ENCODE measurements at places on chromosomes 11 and 22.

GRCh38 chr11:130651066-130651855 lies 202.8 kb downstream of the ADAMTS15 start:
- no peak for DNase-seq

GRCh38 chr11:288478-289397 lies at the start of gene PGGHG:
Gene PGGHG (plus strand): TSS chr11:289126. CDS start chr11:289817, 691 bp downstream.
- peak; percentile 55 for DNase-seq

DNA sequence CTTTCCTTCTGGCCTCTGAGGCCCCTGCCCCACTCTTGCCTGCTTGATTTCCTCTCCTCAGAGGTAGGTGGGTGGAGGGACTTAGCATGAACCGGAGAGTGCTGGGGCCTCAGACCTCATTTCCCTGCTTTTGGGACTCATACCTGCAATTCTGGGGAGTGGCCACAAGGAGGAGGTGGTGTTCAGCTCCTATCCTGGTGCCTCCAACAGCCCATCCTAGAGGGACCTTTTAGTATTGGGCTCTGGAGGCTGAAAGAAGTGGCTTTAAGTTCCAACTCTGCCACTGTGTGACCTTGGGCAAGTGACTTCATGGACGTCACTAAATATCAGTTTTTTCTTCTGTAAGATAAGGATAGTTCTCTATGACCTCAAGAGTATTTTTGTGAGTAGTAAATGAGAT lies 98.6 kb downstream of the KIAA1671 start:
- DNase-seq, result no peak

DNA sequence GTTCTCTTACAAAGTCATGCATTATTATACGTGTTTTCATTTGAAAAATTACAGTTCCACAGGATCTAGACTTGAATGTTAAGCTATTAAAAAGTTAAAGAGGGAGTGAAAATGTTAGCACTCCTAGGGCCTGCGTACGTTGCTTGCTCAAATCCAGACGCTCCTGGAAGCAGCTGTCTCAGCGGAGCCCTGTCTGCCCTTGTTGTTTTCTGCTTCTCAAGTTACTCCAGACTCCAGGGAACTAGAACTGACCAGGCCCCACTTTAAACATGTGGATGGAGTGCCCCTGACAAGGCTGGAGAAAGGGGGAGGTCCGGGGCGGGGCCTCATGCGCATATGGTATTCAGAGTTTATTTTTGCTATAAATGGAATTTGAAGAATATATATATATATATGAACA lies 9.6 kb downstream of the PARVB start:
- DNase-seq, result no peak

- DNase-seq, result no peak
Measured at GRCh38 chr11:73204711-73205121, 13.4 kb upstream of the P2RY2 start.

DNA sequence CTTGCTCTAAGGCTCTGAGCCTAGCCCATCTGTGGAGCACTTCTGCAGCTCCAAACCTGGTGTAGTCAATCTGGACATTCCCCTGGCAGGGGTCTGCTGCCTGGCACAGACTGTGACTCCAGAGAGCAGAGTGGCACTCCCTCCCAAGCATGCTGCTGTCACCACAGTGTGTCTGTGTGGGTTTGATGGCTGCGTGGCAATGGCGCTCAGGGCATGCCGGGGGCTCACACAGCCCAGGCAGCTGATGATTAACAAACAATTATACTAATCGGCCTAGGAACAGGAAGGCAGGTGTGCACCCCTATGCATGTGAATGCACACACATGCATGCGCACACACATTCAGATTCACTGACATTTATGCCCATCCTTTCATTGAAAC lies 9.0 kb upstream of the NECTIN1 start:
- no peak for DNase-seq

- no peak for DNase-seq
Measured at GRCh38 chr11:69950120-69950519, 128.0 kb upstream of the ANO1 start.

GRCh38 chr11:7555052-7555699 lies 41.4 kb downstream of the PPFIBP2 start:
- DNase-seq, result no peak

DNA sequence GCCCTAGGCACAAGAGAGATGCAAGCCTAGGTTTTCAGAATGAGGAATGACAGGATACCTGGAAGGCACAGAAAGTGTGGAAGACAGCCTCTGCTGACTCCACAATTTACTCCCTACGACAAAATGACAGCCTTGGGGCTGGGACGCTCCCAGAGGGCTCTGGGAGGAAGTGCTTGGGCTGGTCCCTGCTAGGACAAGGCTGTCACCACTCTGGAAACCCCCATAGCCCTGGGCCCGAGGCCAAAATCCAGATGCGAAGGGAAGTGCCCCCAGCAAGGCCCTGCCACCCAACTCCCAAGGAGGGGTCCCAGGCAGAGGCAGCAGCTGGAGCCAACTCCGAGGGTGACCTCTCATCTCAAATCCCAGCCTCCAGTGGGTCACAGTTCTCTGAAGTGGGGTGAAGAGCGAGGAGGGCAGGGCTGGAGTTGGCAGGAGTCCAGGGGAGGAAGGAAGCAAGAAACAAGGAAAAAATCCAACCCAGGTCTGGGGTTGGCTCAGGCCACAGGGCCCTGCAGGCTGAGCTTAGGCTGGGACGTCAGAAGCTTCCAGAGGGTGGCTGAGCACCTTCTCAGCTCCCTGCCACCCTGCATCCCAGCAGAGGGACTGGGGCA lies 6.3 kb upstream of the CDC42EP2 start:
- no peak for DNase-seq

DNA sequence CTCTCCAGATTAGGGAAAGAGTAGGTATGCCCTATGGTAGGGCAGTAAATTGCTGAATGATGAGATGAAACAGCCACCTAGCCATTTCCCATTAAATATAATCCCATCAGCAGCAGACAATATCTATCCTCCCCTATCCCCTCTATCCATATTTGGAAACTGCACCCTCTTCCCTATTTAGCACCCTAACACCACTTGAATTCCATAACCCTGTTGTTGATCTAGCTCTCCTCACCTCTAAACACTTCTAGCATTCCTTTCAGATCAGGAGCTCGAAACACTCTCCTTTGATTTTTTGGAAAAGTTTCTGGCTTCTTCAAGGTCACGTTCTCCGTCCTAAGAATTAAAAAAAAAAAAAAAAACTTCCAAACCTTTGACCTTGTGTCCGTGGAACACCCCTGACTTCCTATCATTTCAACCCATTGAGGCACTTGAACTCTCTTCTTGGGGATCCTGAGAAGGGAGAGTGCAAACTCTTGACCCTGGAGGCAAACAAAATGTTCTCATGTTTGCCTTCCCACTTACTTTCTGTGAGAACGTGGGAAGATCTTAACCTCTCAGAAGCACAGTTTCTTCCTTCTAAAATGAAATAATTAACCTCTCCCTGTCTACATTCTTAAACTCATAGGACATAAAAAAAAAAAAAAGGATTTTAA lies 19.0 kb downstream of the TRIM5 start:
- DNase-seq, result no peak

DNA sequence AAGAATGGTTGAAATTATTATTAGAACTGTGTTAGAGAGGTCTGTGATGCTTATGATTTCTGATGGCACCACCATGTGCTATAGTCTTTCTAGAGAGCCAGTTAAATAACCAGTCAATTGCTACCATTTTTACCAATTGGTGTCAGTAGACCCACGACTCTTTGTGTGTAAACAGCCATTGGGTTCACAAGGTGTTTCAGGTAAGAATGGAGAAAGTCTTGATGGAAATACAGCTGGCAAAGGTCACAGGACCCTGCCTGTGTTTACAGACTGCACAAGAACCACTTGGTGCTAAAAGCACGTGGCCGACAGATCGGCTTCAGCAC lies 30.5 kb upstream of the OR10G7 start:
- DNase-seq, result no peak

GRCh38 chr11:1777737-1778136 lies 14.0 kb upstream of the CTSD start:
- no peak for DNase-seq

GRCh38 chr22:25448435-25449051 lies 115.9 kb upstream of the GRK3 start:
- DNase-seq, result no peak

- no peak for DNase-seq
Measured at GRCh38 chr22:32052936-32053791, 10.1 kb downstream of the SLC5A1 start.

DNA sequence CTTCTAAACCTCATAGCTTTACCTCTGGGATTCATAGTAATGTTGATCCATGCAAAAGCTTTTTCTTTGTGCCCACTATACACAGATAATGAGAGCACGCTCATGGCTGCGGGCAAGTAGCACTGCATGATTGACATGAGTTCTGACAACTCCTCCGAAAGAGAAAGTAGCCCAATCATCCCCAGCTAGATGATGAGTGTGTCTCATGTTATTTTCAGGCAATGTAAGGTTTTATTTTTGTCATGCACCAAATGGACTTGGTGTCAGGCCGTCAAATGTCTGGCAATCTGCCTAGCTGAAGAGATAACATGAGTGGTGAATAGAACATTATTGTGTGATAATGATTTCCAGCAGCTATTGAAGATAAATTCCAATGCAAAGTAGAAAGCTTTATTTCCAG lies 662.6 kb downstream of the NTM start:
- DNase-seq, result no peak

- no peak for DNase-seq
Measured at GRCh38 chr11:1171985-1172728, 14.4 kb downstream of the MUC5AC start.

DNA sequence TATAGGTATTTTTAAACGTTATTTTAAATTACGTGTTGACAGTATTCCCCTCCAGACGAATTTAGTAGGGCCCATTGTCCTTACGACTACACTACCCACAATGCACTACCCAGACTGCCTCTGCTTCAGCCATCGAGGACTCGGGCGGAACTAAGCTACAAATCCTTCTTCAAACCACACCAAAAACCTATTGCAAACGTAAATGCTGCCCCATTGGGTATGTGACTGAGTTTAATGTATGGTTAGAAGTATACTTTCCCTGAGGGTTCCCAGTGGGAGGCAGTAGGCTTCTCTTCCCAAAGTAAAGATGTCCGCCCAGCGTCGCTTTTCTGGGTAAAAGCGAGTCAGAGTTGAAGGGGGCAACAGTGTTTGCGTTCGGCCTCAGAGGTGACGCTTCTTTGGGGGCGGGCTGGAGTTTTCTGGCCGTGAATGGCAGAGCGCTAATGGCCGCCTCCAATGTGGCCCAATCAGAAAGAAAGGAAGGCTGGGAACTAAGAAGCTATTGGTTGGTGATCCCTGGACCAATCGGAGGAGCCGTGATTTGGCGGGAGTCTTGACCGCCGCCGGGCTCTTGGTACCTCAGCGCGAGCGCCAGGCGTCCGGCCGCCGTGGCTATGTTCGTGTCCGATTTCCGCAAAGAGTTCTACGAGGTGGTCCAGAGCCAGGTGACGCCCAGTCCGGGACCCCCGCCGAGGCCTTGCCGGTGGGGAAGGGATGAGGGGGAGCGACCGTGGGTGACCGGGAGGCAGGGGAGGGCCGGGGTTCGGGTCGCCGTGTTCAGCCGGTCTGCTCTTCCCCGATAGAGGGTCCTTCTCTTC lies at the start of gene CDC45:
CDC45 (plus strand) TSS at position 566 of the 818 bp plus-strand sequence; CDS start at position 615, 49 bp downstream.
- DNase-seq, result peak; percentile 96

GRCh38 chr11:70292863-70293262 lies 22.4 kb downstream of the PPFIA1 start:
- DNase-seq, result no peak

- no peak for DNase-seq
Measured at GRCh38 chr22:43128928-43129424, 14.2 kb downstream of the MCAT start.

DNA sequence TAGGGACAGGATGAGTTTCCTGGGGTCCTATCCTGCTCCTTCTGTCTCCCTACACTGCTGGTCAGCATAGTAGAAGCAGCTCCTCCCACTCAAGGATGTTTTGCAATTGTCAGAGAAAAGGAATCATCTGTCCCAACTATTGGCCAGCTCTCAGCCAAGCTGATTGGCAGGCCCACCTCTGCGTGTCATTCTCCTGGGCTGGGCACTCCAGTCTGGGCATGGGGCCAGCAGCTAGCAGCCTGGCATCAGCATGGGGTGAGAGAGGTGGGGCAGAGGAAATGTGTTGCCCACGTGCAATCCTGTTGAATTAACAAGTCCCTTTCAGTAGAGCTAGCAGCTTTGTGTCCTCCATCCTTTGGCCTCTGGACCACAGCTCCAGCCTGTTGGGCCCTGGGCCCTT lies 14.1 kb downstream of the ANKK1 start:
- DNase-seq, result no peak

GRCh38 chr11:477052-477715 lies 27.1 kb downstream of the PTDSS2 start:
- no peak for DNase-seq

GRCh38 chr11:6319704-6320410 lies 444 bp downstream of the CAVIN3 start:
- DNase-seq, result no peak

DNA sequence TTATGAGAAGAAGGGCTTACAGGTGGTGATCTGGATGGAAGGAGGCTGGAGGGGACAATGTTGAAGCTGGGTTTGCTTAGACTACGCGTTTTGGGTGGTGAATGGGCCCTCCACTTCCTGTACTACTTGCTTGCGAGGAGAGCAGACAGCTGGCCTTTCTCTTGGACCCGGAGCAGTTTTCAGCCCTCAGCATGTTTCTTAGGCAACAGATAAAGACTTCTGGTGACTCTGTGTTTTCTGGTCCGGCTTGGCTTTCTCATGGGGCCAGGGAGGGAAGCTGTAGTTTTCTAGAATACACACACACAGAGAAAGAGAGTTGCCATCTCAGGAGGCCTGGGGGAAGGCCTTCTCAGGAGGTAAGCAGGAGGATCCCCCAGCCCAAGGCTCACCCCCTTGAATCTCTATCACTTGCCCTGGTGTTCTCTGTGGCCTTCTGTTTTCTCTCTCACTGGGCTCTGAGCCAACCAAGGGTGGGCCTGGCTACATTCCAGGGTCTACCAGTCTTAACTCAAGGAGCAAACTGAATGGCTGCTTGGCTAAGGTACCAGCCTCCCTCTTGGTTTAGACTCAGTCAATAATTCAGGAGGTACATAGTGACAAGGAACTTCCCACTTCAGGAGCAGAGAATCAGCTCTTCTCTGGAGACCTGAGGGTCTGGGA lies 2.4 kb downstream of the CCS start:
- no peak for DNase-seq

DNA sequence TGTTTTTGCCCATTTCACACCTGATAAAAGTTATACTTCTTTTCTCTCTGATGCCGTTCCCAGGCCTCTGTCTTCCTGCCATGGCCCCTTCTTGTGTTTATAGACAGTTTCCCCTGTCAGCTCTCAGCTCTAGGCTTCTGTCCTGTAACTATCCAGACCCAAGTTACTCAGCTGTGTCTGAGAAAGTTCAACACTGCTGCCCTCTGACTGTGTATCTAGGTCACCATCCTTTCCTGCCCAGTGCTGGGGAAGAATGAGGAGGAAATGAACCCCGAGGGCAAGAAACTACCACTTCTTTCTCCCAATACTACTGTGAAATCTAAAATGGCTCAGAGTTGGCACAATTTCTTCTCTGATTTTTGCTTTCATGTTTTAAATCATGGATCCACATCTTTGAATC lies 29.6 kb downstream of the SNX19 start:
- DNase-seq, result no peak

DNA sequence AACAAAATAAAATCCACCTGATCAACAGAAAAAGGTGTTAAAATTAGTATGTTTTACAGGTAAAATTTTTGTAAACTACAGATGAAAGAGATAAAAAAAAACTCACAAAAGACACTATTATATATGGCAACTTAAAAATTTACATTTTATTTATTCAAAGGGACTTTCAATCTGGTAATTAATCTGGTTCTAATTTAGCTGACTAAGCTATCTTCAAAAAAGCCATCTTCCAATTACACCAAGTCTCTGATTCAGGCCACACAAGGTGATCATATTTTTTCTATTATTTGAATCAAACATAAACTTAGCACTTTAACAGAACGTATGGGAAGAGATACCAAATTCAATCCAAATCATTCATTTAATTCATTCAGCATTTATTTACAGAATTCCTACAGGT lies 7.6 kb downstream of the MRE11 start:
- DNase-seq, result no peak

- no peak for DNase-seq
Measured at GRCh38 chr11:75413864-75414263, 14.5 kb downstream of the RPS3 start.
